ENCODE measurements at places on chromosomes 12 and 14.

DNA sequence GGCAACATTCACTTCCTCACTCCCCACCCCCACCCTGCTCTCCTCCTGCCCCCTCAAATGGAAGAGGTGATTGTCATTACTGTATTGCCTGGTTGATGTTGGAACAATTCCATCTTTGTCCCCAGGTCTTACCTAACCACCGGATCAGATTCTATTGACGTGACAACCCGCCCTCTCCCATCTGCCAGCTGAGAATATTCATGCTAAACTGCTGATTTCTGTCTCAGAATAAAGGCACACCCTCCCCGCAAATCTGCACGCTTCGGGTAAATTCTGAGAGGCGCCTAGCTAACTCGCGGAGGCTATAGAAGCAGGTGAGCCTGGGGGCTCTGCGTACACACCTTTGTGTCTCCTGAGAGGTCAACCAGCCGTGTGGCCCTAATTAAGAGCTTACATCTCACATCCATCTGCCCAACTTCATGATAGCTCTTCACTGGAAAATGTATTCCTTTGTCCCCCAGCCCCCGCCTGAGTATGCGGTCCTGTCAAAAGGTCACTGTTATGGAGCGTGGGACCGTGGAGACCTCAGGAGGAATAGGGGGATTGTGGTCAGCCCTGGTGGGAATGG, 1054.3 kb downstream of the VRK1 start:
- DNase-seq: no peak

- DNase-seq: no peak
Observed at GRCh38 chr12:89765959-89766824, 57.6 kb upstream of the ATP2B1 start.

- no peak for DNase-seq
Observed at GRCh38 chr12:70966046-70966445, 45.5 kb upstream of the PTPRR start.

- no peak for DNase-seq
Observed at GRCh38 chr12:5518584-5519365, 86.9 kb downstream of the NTF3 start.

All from GM04504 (cell line).